ENCODE measurements at places on chromosomes 2 and 18.

DNA sequence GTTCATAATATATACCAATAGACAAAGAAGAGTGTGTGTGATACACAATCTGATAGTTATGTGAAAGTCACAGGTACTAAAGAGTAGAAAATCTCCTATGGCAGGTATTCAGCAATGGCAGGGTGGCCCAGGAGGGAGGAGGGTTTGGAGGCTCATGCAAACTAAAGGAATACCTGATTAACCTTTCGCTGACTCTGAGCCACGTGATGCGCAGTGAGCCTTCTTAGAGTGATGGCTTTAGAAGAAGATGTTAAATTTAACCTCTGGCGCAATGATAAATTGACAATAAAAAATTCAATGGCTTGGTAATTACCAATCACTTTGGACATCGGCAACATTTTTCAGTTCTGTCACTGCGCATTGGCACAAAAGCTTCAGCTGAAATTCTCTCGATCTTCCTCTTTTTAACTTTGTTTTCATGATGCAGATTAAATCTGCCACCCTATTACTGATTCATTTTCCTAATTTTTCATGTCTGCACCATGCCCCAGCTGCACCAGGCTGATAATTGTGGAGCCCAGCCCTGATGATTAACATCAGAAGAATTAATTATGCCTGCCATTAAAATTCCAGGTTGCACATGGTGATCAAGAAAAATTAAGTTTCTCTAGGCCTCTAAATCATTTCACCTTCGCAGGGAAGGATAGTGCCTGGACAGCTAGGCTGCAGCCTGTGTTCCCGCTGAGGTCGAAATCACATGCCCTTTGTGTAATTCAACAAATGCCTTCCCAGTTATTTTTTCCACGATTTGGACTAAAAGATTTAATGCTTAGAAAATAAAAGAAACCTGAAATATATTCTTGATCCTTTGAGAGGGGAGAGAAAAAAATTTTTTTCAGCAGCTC, 250.6 kb upstream of the HNRNPA3 start:
- no peak for DNase-seq

- no peak for DNase-seq
These were observed 155.5 kb downstream of the LDLRAD4 start for GRCh38 chr18:13374096-13374467.

GRCh38 chr18:66999003-66999402, 395.1 kb upstream of the CDH19 start:
- DNase-seq: no peak

- DNase-seq: no peak
These were observed 231.2 kb downstream of the TCF4 start for GRCh38 chr18:55356815-55357214.

DNA sequence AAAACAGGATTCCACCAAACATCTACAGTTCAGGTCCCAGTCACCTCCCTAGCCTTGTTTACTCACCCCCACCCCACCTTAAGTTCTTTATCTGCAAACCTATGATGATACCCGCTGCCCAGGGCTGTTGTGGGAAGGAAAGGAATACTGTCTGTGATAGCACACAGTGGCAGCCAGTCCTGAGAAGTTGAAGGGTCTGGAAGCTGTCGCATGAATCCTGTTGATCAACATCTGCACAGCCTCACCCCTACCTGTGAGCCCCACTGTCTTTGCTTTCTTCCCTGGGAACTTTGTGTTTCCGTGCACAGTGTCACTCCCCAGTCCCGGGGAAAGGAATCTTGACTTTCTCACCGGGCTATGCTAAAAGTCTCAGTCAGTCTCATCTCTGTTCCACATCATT, 160.7 kb upstream of the EPAS1 start:
- DNase-seq: no peak

- DNase-seq: no peak
These were observed 111.9 kb upstream of the REG3A start for GRCh38 chr2:79271456-79271855.

DNA sequence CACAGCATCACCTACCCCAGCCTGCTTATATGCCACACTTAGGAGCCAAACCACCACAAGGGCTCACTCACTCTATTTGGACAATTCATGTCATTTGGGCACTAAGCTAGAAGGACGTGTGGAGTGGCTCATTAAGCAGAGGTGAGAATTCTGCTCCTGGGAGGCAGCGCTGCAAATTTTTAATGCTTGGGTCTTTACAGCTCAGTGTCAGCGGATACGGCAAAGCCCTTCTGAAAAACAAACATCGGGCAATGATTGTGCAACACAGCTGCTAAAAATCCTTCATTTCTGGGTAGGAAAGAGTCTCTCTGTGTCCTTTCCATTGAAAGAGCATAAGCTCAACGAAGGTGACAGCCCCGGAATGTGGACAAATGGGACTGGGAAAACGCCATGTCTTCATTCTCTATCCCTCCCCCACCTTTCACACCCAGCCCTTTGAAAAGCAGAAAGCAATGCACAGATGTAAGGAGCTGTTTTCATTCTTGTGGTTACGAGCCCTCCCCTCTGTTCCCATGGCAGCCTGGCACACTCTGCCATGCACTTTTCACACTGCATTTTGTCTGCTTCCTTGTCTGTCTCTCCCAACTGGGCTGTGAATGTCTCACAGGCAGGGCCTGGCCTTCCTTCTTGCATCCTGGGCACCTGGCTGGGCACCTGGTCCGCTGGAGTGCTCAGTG, 16.0 kb downstream of the TMEM177 start:
- no peak for DNase-seq

DNA sequence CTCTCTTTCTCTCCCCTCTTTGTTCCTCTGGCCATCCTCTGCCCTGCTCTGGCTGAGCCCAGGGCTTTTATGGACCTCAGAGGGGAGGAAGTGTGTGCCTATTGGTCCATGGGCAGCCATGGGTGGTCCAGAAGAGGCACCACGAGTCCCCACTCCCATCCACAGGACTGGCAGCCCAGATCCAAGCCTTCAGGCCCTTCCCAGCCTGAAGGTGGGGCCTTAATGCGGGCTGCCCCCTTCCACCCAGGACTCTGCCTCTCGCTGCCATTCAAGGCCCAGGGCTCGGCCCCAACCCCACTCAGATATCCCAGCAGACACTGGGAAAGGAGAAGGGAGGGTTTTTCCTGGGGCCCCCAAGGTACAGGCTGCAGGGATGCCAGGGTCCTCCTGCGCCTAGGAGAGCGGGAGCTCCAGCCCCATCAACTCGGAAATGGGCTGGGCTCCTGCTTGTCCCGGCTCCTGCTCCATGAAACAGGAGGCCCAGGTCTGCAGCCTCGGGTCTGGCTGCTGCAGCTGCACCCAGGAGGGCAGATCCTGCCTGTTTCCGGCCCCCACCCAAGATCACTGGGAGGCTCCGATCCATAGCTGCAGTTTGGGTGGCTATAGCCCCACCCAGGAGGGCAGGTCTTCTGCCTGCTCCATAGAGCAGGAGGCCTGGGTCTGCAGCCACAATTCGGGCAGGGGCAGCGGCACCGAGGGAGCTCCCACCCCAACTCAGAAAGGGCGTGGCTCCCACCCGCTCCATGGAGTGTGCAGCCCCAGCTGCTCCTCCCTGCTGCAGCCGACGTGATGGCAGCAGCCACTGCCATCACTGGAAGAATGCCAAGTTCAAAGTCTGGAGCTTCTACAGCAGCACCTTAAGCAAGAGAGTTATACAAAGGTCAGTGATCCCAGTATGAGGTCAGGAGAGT, 116.6 kb upstream of the RBBP8 start:
- no peak for DNase-seq

DNA sequence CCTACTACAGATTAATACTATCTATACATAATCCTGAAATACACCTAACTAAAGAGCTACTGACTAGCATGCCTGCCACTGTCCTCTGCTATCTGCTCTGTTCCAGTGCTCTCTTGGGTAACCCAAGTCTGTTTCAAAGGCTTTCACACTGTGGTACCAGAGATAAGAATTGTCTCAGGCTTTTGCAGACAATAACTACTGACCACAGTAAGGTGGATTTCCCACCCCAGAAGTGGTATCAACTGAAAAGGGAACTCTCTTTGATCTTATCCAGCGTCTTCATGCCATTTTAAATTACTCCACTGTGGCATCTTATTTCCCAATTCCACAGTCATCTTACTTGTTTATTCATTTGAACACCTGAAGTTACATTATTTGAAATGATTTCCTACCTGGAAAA, 190.2 kb downstream of the IKZF2 start:
- no peak for DNase-seq

GRCh38 chr2:123738643-123739042, 286.4 kb upstream of the CNTNAP5 start:
- no peak for DNase-seq

- DNase-seq: no peak
These were observed 3.5 kb downstream of the ATP6V1B1 start for GRCh38 chr2:70939001-70939838.

DNA sequence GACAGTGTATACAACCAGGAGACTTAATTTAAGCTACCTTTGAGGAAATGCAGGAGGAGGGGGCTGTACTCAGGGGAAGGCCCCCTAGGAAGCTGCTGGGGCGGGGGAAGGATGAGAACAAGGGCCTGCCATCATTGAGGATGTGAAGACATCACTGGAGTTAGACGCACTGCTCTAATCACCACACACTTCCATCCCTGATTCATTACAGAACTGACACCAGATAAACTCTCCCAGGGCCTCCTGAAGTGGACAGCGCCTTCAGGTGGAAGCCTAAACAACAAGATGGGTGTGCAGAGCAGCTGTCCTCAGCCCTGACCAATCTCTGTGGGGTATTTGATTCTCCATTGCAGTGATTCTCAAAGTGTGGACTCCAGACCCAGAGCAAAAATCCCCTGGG, 30.6 kb upstream of the SLC35G4 start:
- DNase-seq: no peak

DNA sequence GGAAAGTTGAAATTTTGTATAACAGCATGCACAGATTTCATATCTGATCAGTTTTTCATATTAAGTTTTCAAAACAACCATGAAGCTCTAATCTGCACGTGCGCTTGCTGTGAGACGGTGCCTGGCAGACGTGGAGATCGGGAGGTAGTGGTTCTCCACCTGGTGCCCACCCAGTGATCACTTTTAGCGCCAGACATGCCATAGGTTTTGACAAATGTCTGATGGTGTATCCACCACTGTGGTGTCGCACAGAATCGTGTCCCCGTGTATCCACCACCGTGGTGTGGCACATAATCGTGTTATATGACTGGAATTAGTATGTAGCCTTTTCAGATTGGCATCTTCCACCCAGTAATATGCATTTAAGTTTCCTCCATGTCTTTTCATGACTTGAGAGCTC, 40.9 kb upstream of the KCNG2 start:
- DNase-seq: no peak

GRCh38 chr2:84958135-84959059, 12.6 kb upstream of the KCMF1 start:
- DNase-seq: no peak

DNA sequence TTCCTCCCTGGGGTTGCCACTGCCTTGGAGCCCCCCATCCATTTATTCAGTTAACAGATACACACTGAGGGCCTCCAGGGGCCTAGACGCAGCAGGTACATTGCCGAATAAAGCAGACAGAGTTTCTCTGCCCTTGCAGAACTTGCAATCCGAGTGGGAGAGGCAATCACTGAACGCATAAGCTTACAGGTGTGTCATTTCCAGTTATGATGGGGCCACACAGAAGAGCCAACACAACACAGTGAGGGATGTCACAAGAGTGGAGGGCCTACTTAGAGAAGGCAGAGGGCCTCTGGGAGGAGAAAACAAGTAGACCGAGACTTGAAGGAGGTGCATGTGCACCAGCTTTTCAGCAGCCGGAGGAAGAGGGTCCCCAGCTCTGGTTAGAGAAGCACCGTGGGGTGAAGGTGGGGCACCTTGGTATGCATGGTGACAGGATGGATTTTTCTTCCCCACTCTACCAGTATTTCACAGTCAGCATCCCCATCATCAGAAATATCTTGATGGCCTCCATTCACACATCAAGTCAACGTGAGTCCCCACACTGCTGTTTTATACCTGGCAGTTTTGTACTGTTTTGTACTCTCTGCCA, 150.9 kb downstream of the SMAD7 start:
- DNase-seq: no peak

DNA sequence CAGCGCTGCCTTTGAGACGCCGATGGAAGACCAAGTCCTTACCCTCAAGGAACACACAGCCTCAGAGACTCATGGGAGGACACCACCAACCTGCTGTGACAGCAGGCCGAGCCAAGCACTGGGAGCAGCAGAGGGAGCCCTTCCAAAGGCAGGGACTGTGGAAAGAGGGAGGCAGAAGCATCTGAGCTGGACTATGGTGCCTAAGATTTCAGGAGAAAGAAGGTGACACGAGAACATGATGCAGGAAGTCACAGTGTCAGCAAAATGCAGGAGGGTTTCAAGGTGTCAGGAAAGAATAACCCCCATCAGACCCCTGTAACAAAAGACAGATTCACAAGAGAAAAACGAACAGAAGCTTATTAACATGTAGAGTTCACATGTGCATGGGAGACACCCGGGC, 24.2 kb upstream of the COX7A2L start:
- no peak for DNase-seq

GRCh38 chr18:45805551-45805950, 19.9 kb upstream of the SIGLEC15 start:
- no peak for DNase-seq

DNA sequence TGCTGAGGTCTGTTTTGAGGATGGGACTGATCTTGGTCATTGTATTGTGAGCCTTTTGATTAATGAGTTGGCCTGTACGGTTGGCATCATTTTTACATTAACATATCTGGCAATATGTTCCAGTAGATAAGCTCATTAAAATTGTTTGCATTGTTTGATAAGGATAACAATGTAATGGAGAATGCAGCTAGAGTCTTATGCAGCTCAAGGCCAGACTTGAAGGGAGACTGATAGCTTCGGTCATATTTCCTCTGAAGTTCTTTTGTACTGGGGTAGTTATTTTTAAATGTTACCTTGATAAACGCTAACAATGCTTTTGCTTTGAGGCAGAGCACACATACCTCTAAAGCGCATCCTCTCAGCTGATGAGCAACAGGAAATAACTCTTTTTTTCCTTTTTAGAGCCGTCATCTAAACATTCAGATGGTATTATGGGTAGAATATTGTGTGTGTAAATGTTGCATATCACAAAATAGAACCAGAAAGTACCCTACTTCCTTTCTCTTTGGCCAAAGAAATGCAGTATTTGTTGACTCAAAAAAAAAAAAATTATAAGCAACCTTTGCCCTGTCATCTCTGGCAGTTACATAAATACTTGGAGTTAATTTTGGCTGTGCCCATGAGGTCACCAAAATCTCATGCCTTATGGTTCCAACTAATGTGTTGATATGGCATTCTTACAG, 1.3 kb downstream of the MAPRE2 start:
- DNase-seq: no peak

DNA sequence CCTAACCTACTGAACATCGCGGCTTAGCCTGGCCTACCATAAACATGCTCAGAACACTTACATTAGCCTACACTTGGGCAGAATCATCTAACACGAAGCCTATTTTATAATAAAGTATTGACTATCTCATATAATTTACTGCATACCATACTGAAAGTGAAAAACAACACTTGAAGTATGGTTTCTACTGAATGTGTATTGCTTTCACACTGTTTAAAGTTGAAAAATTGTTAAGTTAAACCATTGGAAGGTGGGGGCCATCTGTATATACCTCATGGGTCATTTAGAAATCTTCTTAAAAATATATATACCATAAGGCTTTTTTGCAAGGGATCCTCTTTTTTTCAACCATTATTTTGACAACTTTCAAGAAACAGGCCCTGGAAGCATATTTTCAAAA, 16.5 kb downstream of the RNF149 start:
- DNase-seq: no peak

Data from NCI-H446 treated with DMSO at 0.1 percent for 48 hours (cell line).